ENCODE measurements at places on chromosomes 4 and X.

GRCh38 chr4:37644962-37645361 lies 41.2 kb downstream of the RELL1 start:
- no peak for DNase-seq

DNA sequence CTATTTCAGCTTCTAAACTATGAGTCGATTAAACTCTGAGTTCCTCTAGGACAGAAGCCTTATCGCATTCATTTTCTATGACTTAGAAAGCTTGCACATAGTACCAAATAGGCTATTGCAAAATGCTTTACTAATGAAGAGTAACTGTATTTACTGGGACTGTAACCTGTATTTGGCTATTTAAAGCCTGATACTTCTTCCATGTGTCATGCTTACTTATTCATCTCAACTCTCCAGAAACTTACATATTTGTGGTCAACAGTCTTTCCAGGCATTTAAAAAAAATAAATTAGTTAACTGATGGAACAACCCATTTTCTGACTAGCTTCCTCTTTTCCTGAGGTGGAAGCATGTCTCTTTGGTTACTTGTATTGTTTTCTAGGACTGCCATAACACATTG lies 467.9 kb downstream of the PCDH11X start:
- no peak for DNase-seq

GRCh38 chrX:57771689-57772088 lies 91.6 kb upstream of the NLRP2B start:
- no peak for DNase-seq

GRCh38 chr4:2810388-2810787 lies 17.5 kb downstream of the SH3BP2 start:
- DNase-seq: no peak

DNA sequence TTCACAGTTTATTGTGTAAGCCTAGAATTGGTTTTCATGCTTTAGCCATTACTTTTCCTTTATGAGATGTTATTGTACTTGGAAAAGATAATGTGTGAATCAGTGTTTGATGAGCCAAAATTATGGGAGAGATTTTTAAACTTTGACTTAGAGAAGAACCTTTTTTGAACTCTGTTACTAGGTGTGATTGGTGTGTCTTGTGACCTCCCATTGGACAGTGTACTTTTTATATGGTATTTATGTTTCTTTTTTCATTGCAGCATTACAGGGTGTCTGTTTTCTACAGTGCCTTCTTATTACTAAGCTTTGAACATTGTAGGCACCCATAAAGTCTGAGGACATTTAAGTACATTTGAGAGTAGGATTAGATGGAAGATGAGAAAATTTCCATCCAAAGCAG lies 91.1 kb downstream of the SLC4A4 start:
- no peak for DNase-seq

GRCh38 chrX:17743913-17744312 lies 6.6 kb downstream of the SCML1 start:
- DNase-seq: no peak

DNA sequence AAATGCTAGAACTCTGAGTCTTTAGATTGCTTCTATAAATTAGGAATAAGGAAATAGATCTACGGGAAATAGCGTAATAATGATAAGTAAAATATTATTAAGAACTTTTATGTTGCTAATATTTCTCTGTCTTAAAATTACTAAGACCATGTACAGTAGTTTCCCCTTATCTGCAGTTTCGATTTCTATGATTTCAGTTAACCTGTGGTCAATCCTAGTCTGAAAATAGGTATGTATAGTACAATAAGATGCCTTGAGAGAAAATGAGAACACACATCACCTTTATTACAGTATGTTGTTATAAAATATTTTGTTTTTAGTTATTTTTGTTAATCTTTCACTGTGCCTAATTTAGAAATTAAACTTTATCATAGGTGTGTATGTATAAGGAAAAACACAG lies 92.6 kb downstream of the CCSER1 start:
- DNase-seq: no peak
